ENCODE measurements at places on chromosomes 16 and 17.

DNA sequence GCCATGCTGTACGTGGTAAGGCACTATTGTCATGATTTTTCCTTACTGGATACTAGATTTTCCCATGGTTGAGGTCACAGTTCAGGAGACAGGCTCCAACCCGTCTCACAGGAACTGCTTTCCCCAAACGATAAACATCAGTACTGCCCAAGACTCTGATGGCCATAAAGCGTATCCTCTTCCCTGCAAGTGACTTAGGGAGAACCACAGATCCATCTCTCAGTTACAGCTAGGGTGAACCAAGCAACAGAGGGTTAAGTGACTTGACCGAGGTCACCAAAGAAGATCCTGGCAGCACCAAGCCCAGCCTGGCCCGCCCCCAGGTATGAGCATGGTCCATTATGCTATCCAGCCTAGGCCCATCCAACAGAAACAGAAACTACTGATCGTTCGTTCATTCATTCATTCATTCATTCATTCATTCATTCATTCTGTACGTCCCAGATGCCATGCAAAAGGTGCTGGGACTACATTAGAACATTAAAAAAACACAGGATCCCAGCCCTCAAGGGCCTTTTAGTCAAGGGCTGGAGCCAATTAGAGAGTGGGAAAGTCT, 31.0 kb downstream of the MYH11 start:
- no peak for DNase-seq

DNA sequence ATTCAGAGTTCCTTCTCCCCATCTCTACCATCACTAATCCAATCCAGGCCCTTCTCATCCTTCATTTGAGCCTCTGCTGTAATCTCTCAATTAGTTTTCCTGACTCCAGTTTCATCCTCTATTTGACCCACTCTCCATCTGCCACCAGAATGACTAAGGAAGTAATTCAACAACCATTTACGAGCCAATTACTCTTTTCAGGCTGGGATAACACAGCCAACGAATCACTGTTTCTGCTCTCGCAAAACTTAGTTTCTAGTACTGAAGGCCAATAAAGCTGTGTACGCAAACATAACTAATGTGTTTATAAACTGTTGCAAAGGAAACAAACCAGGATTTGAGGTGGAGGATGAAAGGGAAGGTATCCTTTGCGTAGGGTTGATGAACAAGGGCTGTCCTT, 53.7 kb downstream of the MAP2K6 start:
- no peak for DNase-seq

- DNase-seq = no peak
Observed at GRCh38 chr17:337866-338265, 14.7 kb downstream of the RPH3AL start.

DNA sequence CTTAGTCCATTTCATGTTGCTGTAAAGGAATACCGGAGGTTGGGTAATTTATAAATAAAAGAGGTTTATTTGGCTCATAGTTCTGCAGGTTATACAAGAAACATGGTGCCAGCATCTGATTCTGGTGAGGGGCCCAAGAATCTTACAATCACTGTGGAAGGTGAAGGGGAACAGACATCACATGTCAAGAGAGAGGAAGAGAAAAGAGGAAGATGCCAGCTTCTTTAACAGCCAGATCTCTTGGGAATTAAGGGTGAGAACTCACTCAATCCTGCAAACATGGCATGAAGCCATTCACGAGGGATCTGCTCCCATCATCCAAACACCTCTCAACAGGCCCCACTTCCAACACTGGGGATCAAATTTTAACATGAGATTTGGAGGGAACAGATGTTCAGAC, 49.5 kb downstream of the BMERB1 start:
- no peak for DNase-seq

- DNase-seq = no peak
Observed at GRCh38 chr16:17524656-17525055, 53.9 kb upstream of the XYLT1 start.

DNA sequence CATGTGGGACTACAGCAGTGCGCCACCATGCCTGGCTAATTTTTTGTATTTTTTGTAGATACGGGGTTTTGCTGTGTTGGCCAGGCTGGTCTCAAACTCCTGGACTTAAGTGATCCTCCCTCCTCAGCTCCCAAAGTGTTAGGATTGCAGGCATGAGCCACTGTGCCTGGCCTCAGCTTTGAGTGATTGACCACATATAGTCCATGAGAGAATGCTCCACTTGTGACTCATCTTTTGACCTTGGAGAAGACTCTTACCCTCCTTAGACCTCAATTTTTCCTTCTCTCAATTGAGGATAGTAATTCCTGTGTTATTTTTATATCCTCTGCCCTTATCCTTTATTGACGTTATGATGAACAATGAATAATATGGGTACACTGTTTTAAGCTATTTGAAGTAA, 30.9 kb upstream of the DUSP14 start:
- no peak for DNase-seq

- no peak for DNase-seq
Observed at GRCh38 chr16:49625311-49626065, 230.4 kb downstream of the ZNF423 start.

- no peak for DNase-seq
Observed at GRCh38 chr16:71353736-71354135, 4.8 kb upstream of the CALB2 start.

GRCh38 chr17:31492206-31492605, 100.7 kb downstream of the RAB11FIP4 start:
- DNase-seq = no peak

- peak; percentile 46 for DNase-seq
Observed at GRCh38 chr17:75876190-75876937, 2.0 kb downstream of the TRIM47 start.
